ENCODE measurements at places on chromosomes 1 and 21. TPM values are rescaled to one million over a fixed set of nuclear protein-coding genes. Genes with fewer than 3 reads are reported as not detected.

Gene TMEM82
- total RNA-seq, result not detected

Gene TPTE
- total RNA-seq, result 0.43 TPM

Gene L1TD1
- total RNA-seq, result under 0.01 TPM

Gene ODR4
- 19.6 TPM for total RNA-seq

Gene TMEM125
- not detected for total RNA-seq

Gene LCE3E
- not detected for total RNA-seq

Gene BSND
- total RNA-seq, result not detected

Gene S100A2
- total RNA-seq, result 2.2 TPM

Gene PODN
- 8.7 TPM for total RNA-seq

Gene NEK2
- total RNA-seq, result 10.0 TPM

Gene WNT3A
- total RNA-seq, result not detected

Gene NTNG1
- 2.9 TPM for total RNA-seq

Gene SLC2A5
- total RNA-seq, result 2.2 TPM

Gene C8B
- total RNA-seq, result not detected

Gene USP25
- total RNA-seq, result 33.7 TPM

Gene IL19
- total RNA-seq, result 1.7 TPM

Gene TCEA3
- total RNA-seq, result 11.3 TPM

Gene PLXNA2
- 1.9 TPM for total RNA-seq

Gene ZYG11A
- 1.7 TPM for total RNA-seq

Gene ST6GALNAC5
- total RNA-seq, result 114 TPM

Gene KRTCAP2
- 95.3 TPM for total RNA-seq

Gene OR2G6
- not detected for total RNA-seq

Gene FCRL3
- not detected for total RNA-seq

Gene C1orf185
- not detected for total RNA-seq

Gene CLDN8
- total RNA-seq, result not detected

Gene CLCNKB
- total RNA-seq, result 0.43 TPM

Gene RGS8
- total RNA-seq, result not detected

Gene FAM72B
- total RNA-seq, result 5.2 TPM

Gene TFF2
- total RNA-seq, result not detected

Gene MAPKAPK2
- total RNA-seq, result 45.3 TPM

Gene EDARADD
- 0.32 TPM for total RNA-seq

Gene PLA2G2C
- total RNA-seq, result not detected

Gene C1orf94
- total RNA-seq, result not detected

Gene SIM2
- total RNA-seq, result not detected

Gene SESN2
- total RNA-seq, result 13.4 TPM

Gene RASAL2
- total RNA-seq, result 40.6 TPM

Gene HCRTR1
- total RNA-seq, result under 0.01 TPM

Gene ATP1A4
- not detected for total RNA-seq

Gene PTAFR
- under 0.01 TPM for total RNA-seq
